ENCODE measurements at places on chromosomes 2 and 18.

DNA sequence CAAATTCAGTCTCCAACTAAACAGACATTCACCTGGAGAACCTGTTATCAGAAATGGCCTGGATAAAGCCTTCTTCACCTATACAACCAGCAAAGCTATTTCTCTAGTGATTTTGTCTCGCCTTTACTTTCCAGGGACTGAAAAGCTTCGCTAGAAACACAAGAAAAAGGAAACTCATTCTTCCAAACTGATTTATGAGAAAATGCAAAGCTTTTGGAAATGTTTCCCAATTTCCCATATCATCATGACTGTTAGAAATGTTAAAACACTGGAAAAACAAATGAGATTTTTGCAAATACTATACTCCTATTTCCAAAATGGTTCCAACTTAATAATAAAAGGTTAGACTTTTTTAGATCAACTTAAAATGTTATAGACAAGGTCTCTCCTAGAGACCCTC is 218.7 kb downstream of the PAX3 start:
- H3K27me3 ChIP-seq = peaks cover 20% of the 10 kb centered on the region
- no peak overlapping the region for H3K4me3 ChIP-seq
- no peak for DNase-seq
- H3K36me3 ChIP-seq = peaks cover 2% of the 10 kb centered on the region

DNA sequence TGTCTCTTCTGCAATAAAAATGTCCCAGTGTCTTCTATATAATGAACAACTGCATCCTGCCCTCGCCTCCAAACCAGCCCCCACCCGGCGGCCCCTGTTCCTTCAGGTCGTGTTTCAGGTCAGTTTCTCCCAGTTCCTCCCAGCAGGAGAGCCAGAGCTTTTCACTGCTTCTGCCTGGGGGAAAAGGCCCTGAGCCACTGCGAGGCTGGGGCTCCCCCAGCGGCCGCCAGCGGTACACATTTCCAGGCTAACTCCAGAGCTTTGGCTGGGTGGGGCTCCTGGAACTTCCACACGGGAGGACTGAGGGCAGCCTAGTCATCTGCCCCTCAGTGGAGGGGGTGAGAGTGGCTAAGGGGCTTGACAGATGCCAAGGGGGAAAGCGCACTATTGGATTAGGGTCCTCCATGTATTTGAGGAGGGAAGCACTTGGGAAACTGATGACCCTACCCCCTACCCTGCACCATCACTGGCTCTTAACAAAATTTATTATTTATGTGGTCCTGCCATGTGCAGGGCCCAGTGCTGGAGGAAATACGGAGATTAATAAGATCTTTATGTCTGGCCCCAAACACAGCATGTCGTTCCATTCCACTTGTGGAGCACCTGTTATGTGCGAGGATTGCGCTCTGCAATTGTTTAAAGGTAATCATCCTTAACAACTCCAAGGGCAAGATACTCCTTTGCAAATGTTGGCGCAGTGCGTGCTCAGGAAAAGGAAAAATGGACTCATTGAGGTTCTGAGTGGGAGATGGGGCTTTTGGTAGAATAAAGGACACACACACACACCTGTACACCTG is 17.3 kb upstream of the CYS1 start:
- no peak overlapping the region for H3K4me3 ChIP-seq
- H3K27me3 ChIP-seq = peaks cover 47% of the 10 kb centered on the region
- peak; percentile 26 for DNase-seq
- H3K27ac ChIP-seq = no peak overlapping the region

GRCh38 chr2:10935953-10936942 is 24.5 kb downstream of the KCNF1 start:
- H3K27me3 ChIP-seq = peaks cover 43% of the 10 kb centered on the region
- no peak overlapping the region for H3K27ac ChIP-seq
- no peak overlapping the region for H3K4me3 ChIP-seq
- H3K36me3 ChIP-seq = peaks cover 2% of the 10 kb centered on the region
- no peak for DNase-seq
- no peaks in the 10 kb centered on the region for H3K4me1 ChIP-seq

- H3K4me1 ChIP-seq = no peaks in the 10 kb centered on the region
- DNase-seq = no peak
- H3K4me3 ChIP-seq = no peak overlapping the region
- H3K36me3 ChIP-seq = no peaks in the 10 kb centered on the region
Measured at GRCh38 chr2:1731963-1732768, 12.1 kb downstream of the PXDN start.

Data from T-helper 17 cell (primary cell).